CD4-positive, alpha-beta T cell treated with Interleukin-10 for 1 hour (primary cell): ENCODE measurements at places on chromosomes 1 and 21.
A peak's percentile ranks its signal among the peaks of the same experiment; 100 is the strongest.

GRCh38 chr1:42730988-42731387, 9.0 kb downstream of the CLDN19 start:
- DNase-seq, result peak; percentile 25

DNA sequence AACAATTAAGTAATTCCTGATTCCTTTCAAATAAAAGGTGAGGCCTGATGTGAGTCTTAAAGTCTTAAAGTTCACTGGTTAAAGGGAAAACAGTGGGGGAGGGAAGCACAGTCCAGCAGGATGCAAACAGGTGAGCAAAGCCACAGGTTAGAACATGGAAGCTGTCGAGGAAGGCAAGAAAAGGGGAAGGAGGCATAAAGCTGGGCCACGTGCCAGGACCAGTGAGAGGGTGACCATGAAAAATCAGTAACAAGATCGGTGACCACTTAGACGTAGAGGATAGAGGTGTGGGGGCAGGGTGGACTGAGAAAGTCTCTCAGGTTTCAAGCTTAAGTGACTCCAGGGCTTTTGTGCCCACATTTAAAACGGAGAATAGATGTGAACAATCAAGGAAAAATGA, 231.3 kb downstream of the SETD4 start:
- no peak for DNase-seq

GRCh38 chr1:33086384-33086850, 5.5 kb downstream of the AZIN2 start:
- DNase-seq, result peak; percentile 50

GRCh38 chr1:154344977-154345837, 19.9 kb downstream of the ATP8B2 start:
- DNase-seq, result peak; percentile 84

GRCh38 chr1:76225526-76225925, 151.0 kb downstream of the ST6GALNAC3 start:
- DNase-seq, result no peak

DNA sequence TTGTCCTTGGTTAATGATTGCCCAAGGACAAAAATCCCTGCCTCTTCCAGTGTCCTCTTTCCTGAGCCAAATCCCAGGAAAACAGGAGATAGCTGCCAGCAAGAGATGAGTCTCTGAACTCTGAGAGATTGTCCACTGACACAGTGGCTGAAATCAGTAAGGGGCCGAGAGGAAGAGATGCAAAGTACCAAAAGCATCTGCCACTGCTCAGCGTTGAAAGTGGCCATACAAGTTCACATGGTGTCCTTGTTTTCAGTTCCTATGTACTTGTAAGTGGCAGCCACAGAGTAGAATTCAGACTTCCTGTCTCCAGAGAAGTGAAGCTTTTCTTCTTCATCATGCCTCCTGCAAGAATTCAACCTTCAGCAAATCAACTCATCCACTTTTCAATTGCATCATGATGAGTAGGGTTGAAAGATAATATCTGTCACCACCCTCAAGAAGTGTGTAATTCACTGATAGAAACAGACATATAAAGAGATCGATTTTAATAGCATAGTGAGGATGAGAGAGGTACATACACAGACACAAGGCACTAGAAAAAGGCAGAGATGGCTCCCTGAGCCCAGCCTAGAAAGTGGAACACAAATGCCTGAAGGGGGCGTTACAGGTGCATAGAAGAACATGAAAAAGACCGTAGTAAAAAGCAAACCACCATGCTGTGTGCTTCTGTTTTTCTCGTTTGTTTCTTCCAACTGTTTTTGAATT, 185.8 kb downstream of the MRPL39 start:
- peak; percentile 80 for DNase-seq

- no peak for DNase-seq
Observed at GRCh38 chr1:54069791-54070170, 16.4 kb downstream of the TCEANC2 start.

GRCh38 chr1:12439073-12439472, 178.9 kb downstream of the DHRS3 start:
- no peak for DNase-seq

DNA sequence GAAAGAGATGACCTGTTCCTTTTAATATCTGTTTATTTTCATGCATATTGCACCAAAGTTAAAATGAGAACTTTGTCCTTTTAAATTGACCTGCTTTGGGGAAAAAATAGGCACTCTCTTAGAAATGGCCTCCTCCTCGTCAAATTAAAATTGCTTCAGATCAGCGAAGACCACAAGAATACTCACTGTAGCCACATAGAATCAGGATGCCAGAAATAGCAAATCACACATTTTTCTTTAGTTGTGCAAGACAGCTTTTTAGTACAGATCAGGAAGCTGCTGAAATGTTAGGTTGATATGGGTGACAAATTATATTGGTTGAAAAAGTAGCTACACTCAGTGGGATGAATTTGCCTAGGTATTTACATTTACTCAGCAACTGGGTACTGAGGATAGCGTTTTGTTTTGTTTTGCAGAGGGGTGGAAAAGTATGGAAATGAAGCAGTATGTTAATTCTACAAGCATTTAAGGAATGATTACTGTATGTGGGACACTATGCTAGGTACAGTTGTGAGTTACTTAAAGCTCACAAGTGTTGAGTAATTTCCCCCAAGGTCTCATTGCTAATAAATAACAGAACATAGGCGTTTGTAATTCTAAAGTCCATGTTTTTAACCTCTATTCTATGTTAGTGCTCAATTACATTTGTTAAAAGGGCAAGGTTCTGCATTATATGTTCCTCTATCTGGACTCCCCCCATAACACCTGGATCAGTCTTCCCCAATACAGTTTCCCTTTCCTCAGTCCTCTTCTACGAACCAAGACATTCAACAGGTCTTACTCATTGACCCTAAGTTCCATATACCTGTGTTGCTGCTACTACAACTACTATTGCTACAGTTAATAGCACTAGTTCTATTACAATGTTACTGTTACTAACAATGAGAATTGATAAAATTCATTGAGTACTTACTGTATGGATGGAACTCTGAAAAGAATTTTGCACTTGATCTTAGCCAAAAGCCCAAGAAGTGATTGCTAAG, 99.4 kb upstream of the S1PR1 start:
- DNase-seq, result peak; percentile 30

GRCh38 chr1:160640359-160641123, 6.3 kb downstream of the SLAMF1 start:
- peak; percentile 54 for DNase-seq

- DNase-seq, result no peak
Observed at GRCh38 chr1:109011335-109011734, 30.6 kb downstream of the WDR47 start.

- no peak for DNase-seq
Observed at GRCh38 chr1:156752843-156753482, 1.5 kb upstream of the HDGF start.

DNA sequence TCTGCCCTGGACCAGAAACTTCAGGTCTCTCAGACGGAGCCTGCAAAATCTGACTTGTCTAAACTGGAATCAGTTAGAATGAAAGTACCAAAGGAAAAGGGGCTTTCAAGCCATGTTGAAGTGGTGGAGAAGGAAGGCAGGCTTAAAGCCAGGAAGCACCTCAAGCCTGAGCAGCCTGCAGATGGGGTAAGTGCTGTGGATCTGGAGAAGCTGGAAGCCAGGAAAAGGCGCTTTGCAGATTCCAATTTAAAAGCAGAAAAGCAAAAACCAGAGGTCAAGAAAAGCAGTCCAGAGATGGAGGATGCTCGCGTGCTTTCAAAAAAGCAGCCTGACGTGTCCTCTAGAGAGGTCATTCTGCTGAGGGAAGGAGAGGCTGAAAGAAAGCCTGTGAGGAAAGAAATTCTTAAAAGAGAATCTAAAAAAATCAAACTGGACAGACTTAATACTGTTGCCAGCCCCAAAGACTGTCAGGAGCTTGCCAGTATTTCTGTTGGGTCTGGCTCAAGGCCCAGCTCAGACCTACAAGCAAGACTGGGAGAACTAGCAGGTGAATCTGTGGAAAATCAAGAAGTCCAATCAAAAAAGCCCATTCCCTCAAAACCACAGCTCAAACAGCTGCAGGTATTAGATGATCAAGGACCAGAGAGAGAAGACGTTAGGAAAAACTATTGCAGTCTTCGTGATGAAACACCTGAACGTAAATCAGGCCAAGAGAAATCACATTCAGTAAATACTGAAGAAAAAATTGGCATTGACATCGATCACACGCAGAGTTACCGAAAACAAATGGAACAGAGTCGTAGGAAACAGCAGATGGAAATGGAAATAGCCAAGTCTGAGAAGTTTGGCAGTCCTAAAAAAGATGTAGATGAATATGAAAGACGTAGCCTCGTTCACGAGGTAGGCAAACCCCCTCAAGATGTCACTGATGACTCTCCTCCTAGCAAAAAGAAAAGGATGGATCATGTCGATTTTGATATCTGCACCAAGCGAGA, 46.6 kb downstream of the ZBTB17 start:
- DNase-seq, result no peak

- no peak for DNase-seq
Observed at GRCh38 chr1:69148731-69149130, 419.0 kb upstream of the LRRC7 start.

DNA sequence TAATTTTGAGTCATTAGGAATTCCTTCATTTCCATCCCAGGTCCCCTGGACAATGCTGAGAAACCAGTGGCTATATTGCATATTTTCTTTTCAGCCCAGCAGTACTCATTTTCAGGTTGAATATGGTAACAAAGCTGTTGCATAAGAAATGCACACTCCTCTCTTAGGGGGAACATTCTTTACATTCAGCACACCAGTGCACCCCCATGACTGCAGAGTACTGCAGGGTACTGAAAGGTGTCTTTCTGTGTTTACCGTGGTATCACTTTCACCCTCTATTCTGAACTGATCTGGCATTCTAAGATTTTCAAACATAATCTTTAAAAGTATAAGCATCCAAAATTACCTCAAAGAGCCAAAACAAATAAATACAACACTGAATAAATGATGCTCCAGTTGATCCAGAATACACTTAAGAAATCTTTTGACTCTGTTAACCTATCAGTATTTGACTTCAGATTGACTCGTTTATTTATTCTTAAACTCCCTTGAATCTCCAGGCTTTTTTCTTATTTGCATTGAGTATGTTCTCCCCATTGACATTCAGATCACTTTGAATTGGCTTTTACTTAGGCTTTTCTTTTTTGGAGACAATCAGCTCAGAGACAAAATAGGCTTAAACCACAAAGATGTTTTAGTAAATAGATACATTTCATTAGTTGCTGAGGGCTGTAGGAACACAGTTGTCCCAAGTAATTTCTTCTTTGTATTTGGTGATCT, 213.6 kb downstream of the NFIA start:
- DNase-seq, result no peak

DNA sequence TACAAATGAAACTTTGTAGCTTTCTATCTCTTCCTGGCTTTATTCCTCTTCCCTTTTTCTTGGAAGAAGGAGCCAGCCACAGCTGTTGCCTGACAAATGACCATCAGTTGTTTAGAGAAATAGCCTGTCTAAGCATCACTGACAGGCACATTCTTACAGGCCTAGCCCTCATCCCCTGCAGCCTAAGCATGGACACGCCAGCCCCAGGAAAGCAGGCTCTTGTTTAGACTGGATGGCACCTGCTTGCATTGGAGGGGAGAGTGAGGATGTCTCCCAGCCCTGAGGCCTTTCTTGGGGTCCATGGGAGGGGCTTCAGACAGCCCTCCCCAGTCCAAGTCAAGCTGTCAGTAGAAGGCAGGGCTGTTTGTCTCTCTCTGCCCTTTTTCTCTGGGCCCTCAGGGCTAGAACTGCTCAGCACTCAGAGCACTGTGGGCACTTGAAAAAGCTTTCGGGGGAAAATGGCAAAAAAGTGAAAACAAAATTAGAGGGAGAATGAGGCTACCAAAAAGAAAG, 282.5 kb upstream of the PLXNA2 start:
- DNase-seq, result no peak

GRCh38 chr1:20720631-20721091, 2.9 kb upstream of the KIF17 start:
- DNase-seq, result no peak

DNA sequence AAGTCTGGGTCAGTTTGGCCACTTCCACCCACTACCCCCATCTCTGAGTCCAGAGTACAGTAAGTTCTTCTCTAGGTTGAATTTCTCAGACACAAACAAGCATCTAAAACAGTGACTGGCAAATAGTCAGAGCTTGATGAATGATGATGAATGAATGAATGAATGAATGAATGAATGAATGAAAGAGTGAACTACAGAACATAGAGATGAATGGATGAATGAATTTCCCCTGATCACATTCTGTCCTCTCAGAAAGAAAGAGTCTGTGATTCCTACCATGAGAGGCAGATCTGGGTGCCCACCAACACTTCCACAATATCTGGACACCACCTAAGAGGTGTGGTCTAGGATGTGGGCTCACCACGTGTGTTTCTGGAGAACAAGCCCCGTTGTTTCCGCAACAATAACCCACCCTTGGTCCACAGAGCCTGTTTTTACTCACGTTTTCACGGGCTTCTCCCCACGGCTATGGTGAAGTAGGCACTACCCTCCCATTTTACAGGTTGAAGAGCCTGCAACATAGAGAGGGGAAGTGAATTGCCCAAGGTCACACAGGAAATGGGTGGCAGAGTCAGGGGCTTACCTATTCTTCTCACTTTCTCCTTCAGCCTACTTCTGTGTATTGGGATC, 40.2 kb upstream of the IFFO2 start:
- no peak for DNase-seq

DNA sequence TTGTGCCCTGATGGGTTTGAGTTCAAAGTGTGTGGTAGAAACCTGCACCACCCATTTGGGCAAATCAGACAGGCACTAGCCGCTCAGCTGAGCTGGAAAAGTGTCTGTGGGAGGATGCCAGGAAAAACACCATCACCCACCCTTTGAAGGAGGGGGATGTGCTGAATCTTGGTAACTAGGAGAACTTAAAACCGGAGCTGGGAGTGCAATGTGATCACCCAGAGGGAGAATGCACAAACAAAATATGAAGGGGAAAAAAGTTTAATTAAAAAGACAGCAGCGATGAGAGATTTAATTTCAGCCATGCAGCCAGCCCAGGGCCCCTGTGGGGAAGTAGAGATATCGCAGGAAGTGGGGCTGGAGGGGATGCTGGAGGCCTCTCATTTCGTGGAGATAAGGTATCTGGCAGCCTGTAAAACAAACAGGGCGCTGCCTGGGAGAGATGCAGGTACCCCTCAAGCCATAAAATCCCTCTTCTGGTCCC, 86.8 kb upstream of the BCAR3 start:
- DNase-seq, result no peak

- no peak for DNase-seq
Observed at GRCh38 chr1:204495078-204495753, 611 bp upstream of the PIK3C2B start.

DNA sequence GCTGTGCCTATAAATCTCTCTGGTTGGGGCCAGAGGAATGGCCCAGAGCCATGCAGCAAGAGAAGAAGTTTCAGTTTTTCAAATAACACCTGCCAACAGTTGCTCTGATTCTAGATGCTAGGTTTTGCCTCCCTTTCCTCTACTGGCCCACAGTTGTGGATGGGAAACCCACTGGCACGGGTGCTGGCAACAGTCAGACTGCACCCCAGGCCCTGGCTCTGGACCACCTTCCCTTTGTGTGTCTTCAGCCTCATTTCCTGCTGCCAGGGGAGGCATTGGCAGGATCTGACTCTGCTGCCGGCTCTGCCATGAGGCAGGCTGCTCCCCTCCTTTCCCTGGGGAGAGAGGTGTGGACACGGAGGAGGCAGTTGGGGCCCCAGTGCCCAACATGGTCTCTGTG, 142.0 kb downstream of the IGSF21 start:
- no peak for DNase-seq

- no peak for DNase-seq
Observed at GRCh38 chr1:237204841-237205240, 162.9 kb downstream of the RYR2 start.

GRCh38 chr21:21366277-21366676, 368.1 kb downstream of the NCAM2 start:
- no peak for DNase-seq
